Activated CD4-positive, alpha-beta T cell treated with anti-CD3 and anti-CD28 coated beads, Interleukin-2, amount 10 ng/mL, durations not matched to agents 7 days and 5 days (primary cell): ENCODE measurements at places on chromosomes 4 and X. TPM values are rescaled to one million over a fixed set of nuclear protein-coding genes. Genes with fewer than 3 reads are reported as not detected.

Gene NLRP2B
- not detected for total RNA-seq

Gene CDKL2
- 1.00 TPM for total RNA-seq

DNA sequence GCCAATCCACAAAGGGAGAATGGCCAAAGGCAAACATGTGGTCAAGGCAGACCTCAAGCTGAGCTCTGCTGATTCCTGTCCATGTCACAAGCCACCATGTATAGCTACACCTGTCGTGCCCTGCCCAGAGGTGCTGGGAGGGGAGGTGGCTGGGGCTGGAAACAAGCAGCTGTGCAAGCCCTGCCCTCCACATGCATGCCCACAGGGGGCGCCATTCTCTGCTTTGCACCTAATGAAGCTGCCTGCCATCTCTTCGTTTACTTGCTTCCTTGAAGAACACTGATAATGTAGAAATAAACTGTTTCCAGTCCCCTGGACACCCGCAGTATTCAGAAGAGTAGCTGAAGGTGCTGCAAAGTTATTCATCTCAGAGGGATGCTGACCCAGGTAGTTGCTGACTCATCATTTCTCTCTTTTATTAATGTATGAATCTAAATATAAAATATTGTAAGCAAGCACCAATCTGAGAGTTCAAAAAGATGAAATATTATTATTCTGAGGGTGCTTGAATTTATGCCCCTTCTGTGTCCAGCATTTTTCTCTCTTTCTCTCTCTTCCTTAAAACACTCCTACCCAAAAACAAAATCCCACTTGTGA is 278.6 kb downstream of the ADGRA3 start:
- peak overlapping the region; percentile 33 for H3K27ac ChIP-seq
- peaks cover 13% of the 10 kb centered on the region for H3K4me1 ChIP-seq
- no peaks in the 10 kb centered on the region for H3K27me3 ChIP-seq
- peak; percentile 52 for DNase-seq

GRCh38 chr4:186930024-186930423 is 206.4 kb upstream of the FAT1 start:
- H3K27ac ChIP-seq, result no peak overlapping the region
- no peak overlapping the region for H3K4me3 ChIP-seq
- no peaks in the 10 kb centered on the region for H3K27me3 ChIP-seq
- no peaks in the 10 kb centered on the region for H3K36me3 ChIP-seq

DNA sequence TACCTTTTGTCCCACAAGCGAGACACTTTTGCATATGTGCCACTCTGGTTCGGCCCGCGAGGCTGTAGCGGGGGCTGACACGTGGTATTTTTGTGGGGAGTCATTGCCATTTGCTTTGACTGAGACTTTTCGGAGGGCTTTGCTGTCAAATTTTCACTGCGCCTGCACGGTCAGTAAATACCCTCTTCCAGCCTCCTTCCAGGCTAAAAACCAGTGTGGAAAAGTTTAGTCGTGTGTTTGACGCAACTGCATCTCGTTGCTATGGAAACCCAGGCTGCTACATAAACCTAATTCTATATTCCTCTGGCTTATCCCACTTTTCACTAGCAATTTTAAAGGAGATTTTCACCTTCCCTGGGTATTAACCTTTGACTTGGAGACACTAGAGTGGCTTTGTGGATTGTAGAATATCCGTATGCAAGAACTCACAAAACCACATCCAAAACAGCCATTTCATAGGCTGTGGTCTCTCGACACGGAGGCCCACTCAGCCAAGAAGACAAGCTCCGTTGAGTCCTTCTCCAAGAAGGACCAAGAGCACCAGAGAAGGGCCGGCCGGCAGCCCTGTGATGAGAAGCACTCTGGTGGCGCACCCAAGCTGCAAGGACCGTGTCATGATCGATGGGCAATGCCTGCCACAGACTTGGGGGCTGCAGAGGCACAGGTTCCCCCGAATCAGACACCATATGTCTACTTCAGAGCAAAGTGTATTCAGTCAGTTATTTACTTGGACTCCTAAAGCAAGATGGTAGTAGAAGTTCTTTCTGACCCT is 38.4 kb upstream of the ENPP6 start:
- no peak overlapping the region for H3K27ac ChIP-seq
- no peak for DNase-seq
- H3K36me3 ChIP-seq, result no peaks in the 10 kb centered on the region
- peaks cover under 1% of the 10 kb centered on the region for H3K4me1 ChIP-seq
- H3K27me3 ChIP-seq, result no peaks in the 10 kb centered on the region

DNA sequence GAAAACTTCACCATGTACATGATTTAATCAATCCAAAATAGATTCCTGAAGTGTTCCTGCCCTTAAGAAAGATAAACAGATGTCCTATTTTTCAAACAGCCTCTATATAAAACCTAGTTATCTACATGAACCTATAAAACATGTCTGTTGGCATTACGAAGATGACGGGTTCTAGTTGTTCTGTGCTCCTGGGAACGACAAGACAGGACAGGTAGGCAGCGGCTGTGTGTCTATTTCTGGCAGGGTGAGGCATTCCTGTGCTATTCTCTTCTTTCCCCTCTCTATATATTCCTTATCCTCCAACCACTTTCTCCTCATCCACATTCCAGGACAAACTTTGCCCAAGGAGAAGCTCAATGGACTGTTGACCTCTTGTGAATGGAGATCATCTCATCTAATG is 6.1 kb downstream of the FAT1 start:
- DNase-seq, result no peak
- H3K4me3 ChIP-seq, result no peak overlapping the region
- no peak overlapping the region for H3K27ac ChIP-seq
- no peaks in the 10 kb centered on the region for H3K36me3 ChIP-seq
- H3K27me3 ChIP-seq, result peaks cover 15% of the 10 kb centered on the region

- H3K27me3 ChIP-seq, result no peaks in the 10 kb centered on the region
- peaks cover 22% of the 10 kb centered on the region for H3K4me1 ChIP-seq
- H3K27ac ChIP-seq, result peak overlapping the region; percentile 50
- peaks cover 31% of the 10 kb centered on the region for H3K36me3 ChIP-seq
- H3K4me3 ChIP-seq, result no peak overlapping the region
Measured at GRCh38 chr4:55866290-55866907, 13.0 kb downstream of the EXOC1 start.

GRCh38 chr4:18389115-18389514 is 367.6 kb upstream of the LCORL start:
- DNase-seq, result no peak
- no peaks in the 10 kb centered on the region for H3K4me1 ChIP-seq
- H3K36me3 ChIP-seq, result no peaks in the 10 kb centered on the region
- H3K27me3 ChIP-seq, result no peaks in the 10 kb centered on the region
- no peak overlapping the region for H3K27ac ChIP-seq
- no peak overlapping the region for H3K4me3 ChIP-seq

DNA sequence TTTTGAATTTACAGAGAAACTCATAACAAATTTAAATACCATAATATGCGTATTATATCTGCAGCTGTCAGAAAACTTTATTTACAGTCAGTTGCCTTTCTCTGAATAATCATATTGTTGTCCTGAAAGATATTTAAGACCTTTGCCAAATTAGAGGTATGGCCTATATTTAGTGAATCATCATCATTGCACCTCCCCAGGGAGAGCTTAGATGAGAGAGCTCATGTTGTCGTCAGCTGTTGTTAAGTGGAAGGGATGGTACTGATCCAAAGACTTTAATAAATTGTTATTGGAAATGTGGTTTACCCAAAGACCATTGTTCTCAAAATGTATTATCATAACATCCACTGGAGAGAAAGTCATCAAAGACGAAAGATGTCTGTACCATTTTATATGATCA is 128.6 kb downstream of the HTR2C start:
- no peak for DNase-seq
- H3K36me3 ChIP-seq, result no peaks in the 10 kb centered on the region
- no peaks in the 10 kb centered on the region for H3K4me1 ChIP-seq
- H3K27me3 ChIP-seq, result no peaks in the 10 kb centered on the region
- no peak overlapping the region for H3K27ac ChIP-seq

GRCh38 chr4:152422817-152423320 is 113.0 kb downstream of the FBXW7 start:
- no peak for DNase-seq
- H3K4me3 ChIP-seq, result no peak overlapping the region
- no peaks in the 10 kb centered on the region for H3K27me3 ChIP-seq
- peaks cover 4% of the 10 kb centered on the region for H3K36me3 ChIP-seq
- peaks cover 15% of the 10 kb centered on the region for H3K4me1 ChIP-seq

- no peak overlapping the region for H3K4me3 ChIP-seq
- H3K4me1 ChIP-seq, result no peaks in the 10 kb centered on the region
- H3K27ac ChIP-seq, result no peak overlapping the region
- peaks cover 2% of the 10 kb centered on the region for H3K27me3 ChIP-seq
Measured at GRCh38 chr4:176261018-176261417, 8.0 kb downstream of the ASB5 start.

GRCh38 chr4:94244829-94245185 is 37.1 kb downstream of the SMARCAD1 start:
- H3K4me1 ChIP-seq, result peaks cover 6% of the 10 kb centered on the region
- DNase-seq, result no peak
- no peaks in the 10 kb centered on the region for H3K27me3 ChIP-seq

DNA sequence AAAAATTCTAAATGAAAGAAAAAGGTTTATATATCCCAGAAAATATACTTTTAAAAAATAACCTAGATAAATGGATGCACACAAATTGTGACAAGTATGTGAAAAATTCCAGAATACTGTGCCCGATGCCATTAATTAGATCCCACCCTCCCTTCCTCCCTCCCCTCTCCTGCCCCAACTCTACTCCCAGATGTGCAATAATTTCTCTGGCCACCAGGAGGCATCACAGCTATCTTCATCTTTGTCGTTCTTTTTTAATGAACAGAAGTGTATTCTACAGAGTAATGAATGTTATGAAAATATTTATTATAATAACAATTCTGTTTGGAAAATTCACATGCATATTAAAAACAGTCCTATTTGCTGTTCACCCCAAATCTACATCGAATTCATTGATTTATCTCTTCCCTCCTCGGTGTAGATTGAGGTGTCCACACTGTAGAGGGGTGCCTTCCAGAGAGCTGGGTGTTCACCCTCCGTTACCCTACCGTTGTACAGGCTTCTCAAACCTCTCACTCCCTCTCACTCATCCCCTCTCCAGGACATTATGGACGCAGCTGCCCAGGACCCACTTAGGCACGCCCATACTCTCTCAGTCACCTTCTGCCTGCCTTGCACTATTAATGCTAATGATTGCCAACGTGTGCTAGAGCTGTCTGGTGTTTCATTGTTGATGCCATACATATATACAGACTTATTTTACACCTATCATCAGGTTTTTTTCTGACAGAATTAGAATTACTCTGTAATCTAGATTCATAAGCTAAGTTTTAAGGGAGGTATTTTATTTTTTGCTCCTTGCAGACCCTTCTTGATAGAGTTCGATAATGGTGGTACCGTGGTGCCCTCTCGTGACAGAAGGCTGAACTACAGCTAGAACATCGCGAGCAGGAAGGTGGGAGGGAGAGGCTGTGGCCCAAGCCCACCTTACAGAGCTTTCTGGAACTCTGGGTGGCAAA is 14.1 kb downstream of the RAB40AL start:
- no peaks in the 10 kb centered on the region for H3K27me3 ChIP-seq
- no peak overlapping the region for H3K4me3 ChIP-seq
- no peaks in the 10 kb centered on the region for H3K36me3 ChIP-seq
- H3K27ac ChIP-seq, result peak overlapping the region; percentile 41
